ENCODE measurements at places on chromosomes 11 and 22. TPM values are rescaled to one million over a fixed set of nuclear protein-coding genes. Genes with fewer than 3 reads are reported as not detected.
A peak's percentile ranks its signal among the peaks of the same experiment; 100 is the strongest.

The TP53I11 gene
- 14.7 TPM for total RNA-seq

The MYOD1 gene
- total RNA-seq: 47.3 TPM

The LDLRAD3 gene
- 12.0 TPM for total RNA-seq

The CD3G gene
- 0.13 TPM for total RNA-seq

The YPEL1 gene
- 18.8 TPM for total RNA-seq

The AMOTL1 gene
- 53.9 TPM for total RNA-seq

The OR51I1 gene
- total RNA-seq: not detected

The PRG3 gene
- total RNA-seq: 0.22 TPM

The NUP98 gene
- total RNA-seq: 41.1 TPM

The DAGLA gene
- total RNA-seq: 2.0 TPM

The RHOD gene
- total RNA-seq: 14.2 TPM

The OR52E4 gene
- not detected for total RNA-seq

- H3K27ac ChIP-seq: no peak overlapping the region
- H3K4me3 ChIP-seq: no peak overlapping the region
- no peak for DNase-seq
- H3K27me3 ChIP-seq: no peaks in the 10 kb centered on the region
- no peaks in the 10 kb centered on the region for H3K36me3 ChIP-seq
Observed at GRCh38 chr11:15591112-15591537, 476.4 kb downstream of the INSC start.

DNA sequence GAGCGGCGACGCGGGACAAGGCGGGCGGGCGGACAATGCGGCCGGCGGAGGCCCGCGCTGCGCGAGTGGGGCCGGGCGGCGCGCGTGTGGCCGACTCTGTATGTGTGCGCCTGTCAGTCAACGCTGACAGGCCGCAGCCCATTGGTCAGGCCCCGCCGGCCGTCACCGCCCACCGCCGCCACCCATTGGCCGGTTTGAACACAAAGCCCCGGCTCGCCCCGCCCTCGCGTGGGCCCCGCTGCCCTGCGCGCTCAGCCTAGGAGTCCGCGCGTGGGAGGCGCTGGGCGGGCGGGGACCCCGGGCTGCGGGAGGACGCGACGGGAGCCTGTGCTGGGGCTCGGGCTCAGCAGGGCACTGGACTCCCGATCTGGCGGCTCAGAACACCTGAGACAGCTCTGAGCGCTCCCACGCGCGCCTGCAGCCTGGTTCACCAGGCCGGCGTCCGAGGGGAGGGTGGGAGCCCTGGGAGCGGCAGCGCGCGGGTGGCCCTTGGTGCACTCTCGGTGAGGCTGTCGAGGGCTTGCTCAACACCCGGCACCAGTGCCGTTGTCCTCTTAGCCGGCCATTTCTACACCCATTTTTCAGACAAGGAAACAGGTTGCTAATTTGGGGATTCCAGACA is at the start of gene SUN2:
Gene SUN2 (minus strand): TSS at position 88 of the 622 bp plus-strand sequence. CDS start 3,370 bp downstream, outside the sequence.
- peaks cover 21% of the 10 kb centered on the region for H3K36me3 ChIP-seq
- peak; percentile 95 for DNase-seq
- H3K4me1 ChIP-seq: peaks cover 64% of the 10 kb centered on the region
- H3K27me3 ChIP-seq: no peaks in the 10 kb centered on the region
- peak within 1 kb of the TSS; percentile 75 for H3K4me3 ChIP-seq

GRCh38 chr11:68439355-68440065 is 21.0 kb upstream of the PPP6R3 start:
- peaks cover 72% of the 10 kb centered on the region for H3K36me3 ChIP-seq
- no peaks in the 10 kb centered on the region for H3K27me3 ChIP-seq
- no peak for DNase-seq
- peaks cover 35% of the 10 kb centered on the region for H3K4me1 ChIP-seq
- H3K27ac ChIP-seq: no peak overlapping the region

DNA sequence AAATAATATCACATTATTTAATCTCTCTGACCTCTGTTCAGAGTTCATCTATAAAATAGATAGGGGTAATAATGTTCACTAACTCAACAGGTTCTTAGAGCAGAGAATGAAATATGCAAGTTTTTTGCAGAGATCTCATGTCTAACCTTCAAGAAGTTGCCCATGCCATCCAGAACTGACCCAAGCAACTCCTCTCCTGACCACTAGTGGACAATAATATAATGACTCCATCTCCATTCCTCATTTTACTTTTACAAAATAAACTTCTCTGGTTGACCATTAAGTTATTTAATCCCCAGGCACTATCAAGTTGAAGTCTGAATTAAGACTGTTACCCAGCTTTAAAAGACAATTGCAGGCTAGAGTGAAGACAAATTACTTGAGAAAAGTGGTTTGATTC is 382.6 kb downstream of the KCNA4 start:
- no peak overlapping the region for H3K27ac ChIP-seq
- DNase-seq: no peak
- H3K36me3 ChIP-seq: no peaks in the 10 kb centered on the region
- H3K4me1 ChIP-seq: no peaks in the 10 kb centered on the region

DNA sequence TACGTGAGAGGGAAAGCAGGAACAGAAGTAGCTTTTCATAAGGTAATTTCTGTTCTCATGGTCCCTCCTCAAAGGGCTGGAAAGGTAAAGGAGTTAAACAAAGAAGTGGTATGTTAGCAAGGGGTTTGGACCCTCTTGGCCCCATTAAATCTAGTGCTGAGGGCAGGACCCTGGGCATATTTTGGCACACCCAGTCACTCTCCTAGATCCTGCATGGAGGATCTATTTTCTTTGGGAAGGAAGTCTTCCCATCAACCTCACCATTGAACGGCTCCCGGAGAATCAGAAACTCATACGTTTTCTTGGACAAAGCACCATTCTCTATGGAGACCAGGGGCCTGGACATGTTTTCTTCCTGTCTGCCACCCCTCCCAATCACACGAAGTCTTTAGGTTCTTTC is 11.7 kb downstream of the TMEM216 start:
- no peaks in the 10 kb centered on the region for H3K4me1 ChIP-seq
- H3K4me3 ChIP-seq: no peak overlapping the region
- H3K27ac ChIP-seq: no peak overlapping the region
- H3K27me3 ChIP-seq: no peaks in the 10 kb centered on the region
- peaks cover 76% of the 10 kb centered on the region for H3K36me3 ChIP-seq

- H3K4me3 ChIP-seq: no peak overlapping the region
- H3K36me3 ChIP-seq: no peaks in the 10 kb centered on the region
- H3K27ac ChIP-seq: peak overlapping the region; percentile 51
- H3K27me3 ChIP-seq: no peaks in the 10 kb centered on the region
Observed at GRCh38 chr11:1872267-1872985, 19.3 kb downstream of the PRR33 start.

GRCh38 chr11:128507936-128508335 is 79.4 kb downstream of the ETS1 start:
- H3K27ac ChIP-seq: peak overlapping the region; percentile 23
- DNase-seq: no peak
- peaks cover 18% of the 10 kb centered on the region for H3K27me3 ChIP-seq

- H3K4me3 ChIP-seq: no peak overlapping the region
- H3K36me3 ChIP-seq: no peaks in the 10 kb centered on the region
- no peak for DNase-seq
- H3K4me1 ChIP-seq: no peaks in the 10 kb centered on the region
- no peak overlapping the region for H3K27ac ChIP-seq
- peaks cover 8% of the 10 kb centered on the region for H3K27me3 ChIP-seq
Observed at GRCh38 chr11:120134931-120135228, 3.0 kb downstream of the TRIM29 start.

GRCh38 chr11:126327281-126328000 is 23.6 kb downstream of the DCPS start:
- peaks cover 18% of the 10 kb centered on the region for H3K36me3 ChIP-seq
- H3K27me3 ChIP-seq: no peaks in the 10 kb centered on the region

GRCh38 chr11:87176044-87176443 is 138.3 kb downstream of the TMEM135 start:
- no peak for DNase-seq
- no peaks in the 10 kb centered on the region for H3K4me1 ChIP-seq
- H3K27me3 ChIP-seq: no peaks in the 10 kb centered on the region
- no peak overlapping the region for H3K4me3 ChIP-seq
- H3K27ac ChIP-seq: no peak overlapping the region
- H3K36me3 ChIP-seq: no peaks in the 10 kb centered on the region

- DNase-seq: peak; percentile 70
- H3K27me3 ChIP-seq: no peaks in the 10 kb centered on the region
- no peak overlapping the region for H3K4me3 ChIP-seq
- no peaks in the 10 kb centered on the region for H3K36me3 ChIP-seq
Observed at GRCh38 chr11:7442588-7443215, 42.6 kb upstream of the OLFML1 start.

GRCh38 chr22:26956371-26956770 is 299.0 kb downstream of the MIAT start:
- H3K4me1 ChIP-seq: peaks cover 10% of the 10 kb centered on the region
- H3K4me3 ChIP-seq: no peak overlapping the region
- no peak overlapping the region for H3K27ac ChIP-seq
- DNase-seq: no peak
- peaks cover 30% of the 10 kb centered on the region for H3K27me3 ChIP-seq
- H3K36me3 ChIP-seq: no peaks in the 10 kb centered on the region

DNA sequence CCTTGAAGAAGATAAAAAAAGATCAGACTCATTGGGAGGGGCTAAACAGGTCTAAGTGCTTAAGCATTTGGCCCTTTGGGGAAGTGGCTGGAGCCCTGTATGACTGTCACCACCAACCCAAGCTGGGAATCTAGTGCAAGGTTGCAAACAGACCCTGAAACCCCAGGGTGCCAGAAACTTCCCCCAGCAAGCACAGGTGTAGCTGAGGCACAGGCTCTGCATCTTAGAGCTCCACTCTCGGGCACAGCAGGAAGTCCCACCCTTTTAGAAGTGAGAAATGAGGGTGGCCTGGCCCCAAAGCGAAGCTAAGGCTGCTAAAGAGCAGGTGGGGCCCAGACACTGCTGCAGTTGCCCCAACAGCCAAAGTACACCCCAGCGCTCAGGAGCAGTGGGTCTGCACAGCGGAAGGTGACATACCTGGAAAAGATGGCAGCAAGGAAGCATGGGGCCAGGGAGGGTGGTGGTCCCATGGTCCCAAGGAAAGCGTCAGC is 5.8 kb upstream of the KDM2A start:
- DNase-seq: no peak
- H3K27me3 ChIP-seq: no peaks in the 10 kb centered on the region
- H3K4me1 ChIP-seq: peaks cover 16% of the 10 kb centered on the region
- H3K27ac ChIP-seq: no peak overlapping the region

GRCh38 chr11:75214411-75214821 is 26.2 kb upstream of the TPBGL start:
- no peak overlapping the region for H3K27ac ChIP-seq
- DNase-seq: peak; percentile 90
- no peak overlapping the region for H3K4me3 ChIP-seq

Measured in muscle of leg (tissue), 16 donors.